NCI-H1436 treated with DMSO at 0.1 percent for 48 hours (cell line): ENCODE measurements at places on chromosomes 7 and 10.

DNA sequence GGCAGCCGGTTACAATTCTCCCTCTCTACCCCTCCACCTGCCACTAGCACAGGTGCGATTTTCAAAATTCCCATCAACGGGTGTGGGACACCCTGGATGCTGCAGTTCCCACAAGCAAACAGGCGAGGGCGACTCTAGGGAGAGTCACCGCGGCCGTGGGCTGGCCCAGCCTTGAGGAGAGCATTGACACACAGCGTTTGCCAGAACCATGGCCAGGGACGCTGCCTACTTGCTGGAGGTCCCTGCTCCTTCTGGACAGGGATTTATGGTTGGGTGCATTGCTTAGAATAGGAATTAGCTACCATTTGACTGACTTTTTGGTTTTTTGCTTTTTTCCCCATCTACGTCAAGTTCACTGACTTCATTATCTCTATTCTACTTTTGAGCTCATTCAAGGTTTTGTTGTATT lies 19.0 kb upstream of the CLDN4 start:
- DNase-seq: peak; percentile 6

GRCh38 chr10:51366044-51366443 lies 291.8 kb downstream of the PRKG1 start:
- no peak for DNase-seq

DNA sequence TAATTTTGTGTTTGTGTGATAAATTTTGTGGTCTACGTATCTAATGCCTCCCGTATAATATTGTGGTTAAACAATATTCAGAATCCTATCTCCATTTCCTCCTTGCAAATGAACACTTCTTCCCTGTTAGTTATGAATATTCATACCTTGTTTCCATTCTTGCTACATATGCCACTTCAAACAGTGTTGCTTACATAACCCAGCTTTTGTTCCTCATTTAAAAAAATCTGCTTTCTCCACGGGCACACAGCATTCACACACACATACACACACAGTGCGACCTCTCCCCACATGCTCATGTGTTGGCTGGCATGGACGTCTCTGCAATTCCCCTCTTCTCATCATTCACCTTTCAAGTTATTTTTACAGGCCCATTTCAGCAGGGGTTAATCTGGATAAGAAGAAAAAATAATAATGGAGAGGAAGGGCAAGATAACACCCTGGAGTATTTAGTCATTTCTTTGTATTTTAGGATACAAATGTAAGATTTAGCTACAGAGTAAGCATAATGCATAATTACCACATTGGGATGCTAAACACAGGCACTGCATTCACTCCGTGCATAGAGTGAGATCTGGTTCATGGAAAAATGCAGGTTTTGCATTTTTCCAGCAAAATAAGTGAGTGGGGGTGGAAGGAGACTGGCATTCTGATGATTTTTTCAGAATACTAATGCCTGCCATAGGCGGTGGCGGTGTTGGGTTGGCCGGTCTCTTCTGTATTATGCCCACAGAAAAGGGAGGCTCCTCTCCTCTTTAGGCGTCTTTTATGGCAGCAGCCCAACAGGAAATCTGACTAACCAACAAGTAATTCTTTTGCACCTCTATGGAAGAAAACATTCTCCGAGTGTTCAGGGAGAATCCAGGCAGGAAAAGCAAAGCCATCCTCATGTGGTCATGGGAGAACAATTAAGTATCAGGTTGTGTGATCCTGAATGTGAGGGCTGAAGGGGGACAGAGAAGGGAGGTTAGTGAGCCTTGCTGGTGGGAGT lies 31.7 kb upstream of the ELMO1 start:
- DNase-seq: no peak

DNA sequence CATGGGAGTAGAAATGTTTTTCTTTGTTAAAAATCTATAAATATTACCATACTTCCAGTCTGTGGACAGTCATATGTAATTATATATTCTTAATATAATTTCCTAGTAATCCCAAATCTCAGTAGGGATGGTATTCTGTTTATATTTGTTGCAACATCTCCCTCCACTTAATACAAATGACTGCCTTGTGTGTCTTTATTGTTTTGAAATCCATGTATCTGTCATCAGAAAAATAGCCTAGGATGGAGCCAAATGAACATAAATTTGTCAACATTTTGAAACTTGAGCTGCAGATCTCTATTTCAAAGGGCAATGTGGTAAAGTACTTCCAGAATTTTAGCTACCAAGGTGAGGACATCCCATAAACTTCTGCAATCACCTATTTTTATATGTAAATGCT lies 290.7 kb downstream of the TSPAN12 start:
- DNase-seq: no peak

GRCh38 chr10:58265249-58265648 lies 2.4 kb downstream of the IPMK start:
- DNase-seq: no peak

GRCh38 chr10:70902661-70903261 lies 14.4 kb upstream of the PCBD1 start:
- no peak for DNase-seq
